ENCODE measurements at places on chromosomes 6 and 20.

DNA sequence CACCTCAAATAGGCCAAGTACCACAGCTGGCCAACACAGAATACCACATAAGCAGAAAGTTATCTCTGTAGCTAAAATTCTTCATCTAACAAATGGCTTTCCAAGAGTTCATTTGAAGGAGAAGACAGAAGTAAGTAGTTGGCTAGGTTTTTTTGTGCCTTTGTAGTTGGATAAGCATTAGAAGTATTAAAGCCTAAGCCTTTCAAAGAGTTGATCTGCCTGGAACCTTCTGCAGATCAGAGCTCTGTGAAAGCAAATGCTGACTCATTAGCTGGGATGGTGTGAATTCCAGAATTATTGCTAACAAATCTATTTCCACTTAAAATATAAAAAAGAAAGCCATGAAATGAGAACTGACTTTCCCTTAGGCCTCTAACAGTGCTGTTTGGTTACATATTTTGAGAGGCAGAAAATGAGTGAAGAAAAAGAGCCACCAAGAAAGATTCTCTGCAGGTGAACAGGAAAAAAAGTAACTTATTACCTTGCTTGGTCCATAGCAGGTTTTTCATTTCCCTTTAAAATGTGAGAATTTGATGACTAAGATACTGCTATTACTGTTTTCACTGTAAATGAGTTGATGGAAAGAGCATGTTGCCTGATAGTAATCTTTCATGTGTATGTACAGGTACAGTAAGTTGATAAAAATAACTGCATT is 763.2 kb upstream of the FLRT3 start:
- DNase-seq: no peak

DNA sequence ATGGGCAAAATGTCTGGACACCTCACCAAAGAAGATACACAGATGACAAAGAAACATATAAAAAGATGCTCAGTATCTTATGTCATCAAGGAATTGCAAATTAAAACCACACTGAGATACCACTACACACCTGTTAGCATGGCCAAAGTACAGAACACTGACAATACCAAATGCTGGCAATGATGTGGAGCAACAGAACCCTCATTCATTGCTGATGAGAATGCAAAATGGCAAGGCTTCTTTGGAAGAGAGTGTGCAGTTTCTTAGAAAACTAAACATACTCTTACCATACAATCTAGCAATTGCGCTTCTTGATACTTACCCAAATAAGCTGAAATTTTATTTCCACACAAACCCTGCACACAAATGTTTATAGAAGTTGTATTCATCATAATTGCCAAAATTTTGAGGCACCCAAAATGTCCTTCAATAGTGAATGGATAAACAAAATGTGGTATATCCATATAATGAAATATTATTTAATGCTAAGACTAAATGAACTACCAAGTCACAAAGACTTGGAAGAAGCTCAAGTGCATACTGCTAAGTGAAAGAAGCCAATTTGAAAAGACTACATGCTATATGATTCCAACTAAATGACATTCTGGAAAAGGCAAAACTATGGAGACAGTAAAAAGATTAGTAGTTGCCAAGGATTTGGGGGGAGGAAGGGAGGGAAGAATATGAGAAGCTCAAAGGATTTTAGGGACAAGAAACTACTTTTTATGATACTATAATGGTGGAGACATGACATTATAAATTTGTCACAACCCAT is 50.7 kb downstream of the TNFAIP3 start:
- DNase-seq: no peak

DNA sequence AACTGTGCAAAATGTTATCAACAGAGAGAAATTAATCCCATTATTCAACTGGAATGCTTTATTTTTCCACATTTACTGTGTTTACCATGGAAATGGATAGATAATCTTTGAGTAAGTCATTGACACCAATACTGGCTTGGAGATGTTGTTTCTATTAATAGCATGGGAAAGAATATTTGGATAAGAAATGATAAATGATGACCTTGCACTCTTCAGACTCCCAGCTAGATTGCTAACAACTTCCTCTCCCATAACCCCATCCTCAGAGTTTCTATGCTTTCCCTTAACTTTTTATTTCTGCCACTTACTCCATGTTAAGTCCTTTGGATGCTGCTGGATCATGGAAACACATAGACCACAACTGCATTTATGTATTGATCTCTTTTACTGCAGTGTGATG is 182.5 kb downstream of the FNDC1 start:
- DNase-seq: no peak

DNA sequence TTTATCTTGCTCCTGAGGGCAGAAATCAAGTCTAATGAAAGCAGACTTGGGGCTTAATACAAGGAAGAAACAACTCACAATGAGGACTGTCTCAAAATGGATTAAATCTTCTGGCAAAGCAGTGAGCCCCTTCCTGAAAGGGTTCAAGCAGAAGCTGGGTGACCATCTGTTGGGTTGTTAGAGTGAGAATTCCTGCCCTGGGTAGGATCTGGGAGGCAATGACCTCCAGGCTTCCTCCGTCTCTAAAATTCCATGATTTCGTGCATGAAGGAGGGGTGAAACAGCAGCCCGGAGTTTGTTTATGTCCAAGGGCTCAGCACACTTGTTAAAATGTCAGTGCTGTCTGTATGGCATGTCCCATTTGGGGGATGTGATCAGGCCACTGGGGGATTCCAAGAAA is 64.0 kb upstream of the KCNK16 start:
- DNase-seq: no peak

DNA sequence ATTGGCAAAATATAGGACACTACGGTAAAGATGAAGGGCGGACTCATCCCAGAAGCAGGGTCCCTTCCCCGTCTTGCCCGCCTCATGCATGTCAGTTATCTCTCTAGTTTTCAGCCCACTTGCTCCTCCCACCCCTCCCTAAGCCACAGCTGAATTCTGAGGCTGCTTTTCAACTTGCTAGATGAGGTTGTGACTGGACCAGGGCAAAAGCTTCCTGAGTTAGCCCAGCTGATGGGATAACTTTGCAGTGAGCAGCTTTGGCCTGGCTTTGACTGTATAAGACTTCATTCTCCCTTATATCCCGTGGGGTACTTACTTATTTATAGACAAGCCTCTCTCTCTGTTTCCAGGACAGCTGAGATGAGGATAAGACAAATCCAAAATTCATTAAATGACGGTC is 23.2 kb downstream of the GHRH start:
- DNase-seq: no peak

- DNase-seq: no peak
These were observed 64.6 kb downstream of the RWDD2A start for GRCh38 chr6:83257791-83258190.

GRCh38 chr6:9623985-9624384 is 790.9 kb downstream of the TFAP2A start:
- no peak for DNase-seq

- no peak for DNase-seq
These were observed 370.7 kb upstream of the TSHZ2 start for GRCh38 chr20:52601295-52601971.

DNA sequence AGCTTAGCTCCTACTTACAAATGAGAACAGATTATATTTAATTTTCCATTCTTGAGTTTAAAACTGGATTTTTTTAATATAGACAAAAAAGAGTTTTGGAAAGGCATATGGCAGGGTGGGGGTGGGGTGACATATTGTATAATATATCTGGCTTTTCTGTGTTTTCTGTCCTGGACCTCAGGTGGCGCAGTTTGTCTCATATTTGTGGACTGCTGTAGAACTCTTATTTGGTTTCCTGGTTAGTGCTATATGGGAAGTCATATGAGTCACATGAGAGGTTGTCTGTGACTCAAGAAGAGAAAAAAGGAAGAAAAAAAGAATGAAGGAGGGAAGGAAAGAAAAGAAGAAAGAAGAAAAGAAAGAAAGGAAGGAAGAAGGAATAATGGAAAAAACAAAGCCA is 131.8 kb downstream of the CLVS2 start:
- DNase-seq: no peak

GRCh38 chr6:18748314-18748713 is 361.2 kb downstream of the RNF144B start:
- DNase-seq: no peak

DNA sequence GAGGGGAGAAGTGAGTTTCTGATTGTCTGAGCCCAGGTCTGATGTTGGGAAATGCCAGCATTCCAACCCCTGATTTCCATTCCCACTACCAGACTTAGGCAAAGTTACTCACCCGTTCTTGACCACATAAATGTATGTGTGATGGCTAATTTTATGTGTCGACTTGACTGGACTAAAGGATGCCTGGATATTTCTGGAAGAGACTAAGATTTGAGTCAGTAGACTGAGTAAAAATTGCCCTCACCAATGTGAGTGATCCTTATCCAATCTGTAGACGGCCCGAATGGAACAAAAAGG is 95.8 kb upstream of the TAB2 start:
- no peak for DNase-seq

DNA sequence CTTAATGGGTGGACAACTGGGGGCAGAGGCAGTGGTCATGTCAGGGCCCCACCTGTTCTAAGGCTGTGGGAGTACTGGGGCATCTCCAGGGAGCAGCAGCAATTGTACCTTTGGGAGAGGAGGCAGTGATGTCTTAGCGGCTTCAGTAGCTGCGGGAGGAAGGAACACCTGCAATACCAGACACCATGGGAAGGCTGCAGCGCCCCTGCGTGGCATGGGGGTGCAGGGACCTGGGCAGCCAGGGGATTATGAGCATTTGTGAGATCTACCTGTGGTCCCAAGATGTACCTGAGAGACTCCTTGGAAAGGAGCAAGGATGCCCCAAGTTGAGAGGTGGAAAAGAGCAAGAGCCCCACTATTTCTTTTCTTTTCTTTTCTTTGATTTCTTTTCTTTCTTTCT is 112.1 kb upstream of the GPR6 start:
- no peak for DNase-seq

- DNase-seq: no peak
These were observed 4.4 kb downstream of the AIG1 start for GRCh38 chr6:143064951-143065683.

- no peak for DNase-seq
These were observed 31.7 kb downstream of the UTRN start for GRCh38 chr6:144316862-144317195.

- no peak for DNase-seq
These were observed 16.4 kb downstream of the FAXC start for GRCh38 chr6:99333068-99333467.

- no peak for DNase-seq
These were observed 41.8 kb downstream of the CCDC170 start for GRCh38 chr6:151535476-151536187.

DNA sequence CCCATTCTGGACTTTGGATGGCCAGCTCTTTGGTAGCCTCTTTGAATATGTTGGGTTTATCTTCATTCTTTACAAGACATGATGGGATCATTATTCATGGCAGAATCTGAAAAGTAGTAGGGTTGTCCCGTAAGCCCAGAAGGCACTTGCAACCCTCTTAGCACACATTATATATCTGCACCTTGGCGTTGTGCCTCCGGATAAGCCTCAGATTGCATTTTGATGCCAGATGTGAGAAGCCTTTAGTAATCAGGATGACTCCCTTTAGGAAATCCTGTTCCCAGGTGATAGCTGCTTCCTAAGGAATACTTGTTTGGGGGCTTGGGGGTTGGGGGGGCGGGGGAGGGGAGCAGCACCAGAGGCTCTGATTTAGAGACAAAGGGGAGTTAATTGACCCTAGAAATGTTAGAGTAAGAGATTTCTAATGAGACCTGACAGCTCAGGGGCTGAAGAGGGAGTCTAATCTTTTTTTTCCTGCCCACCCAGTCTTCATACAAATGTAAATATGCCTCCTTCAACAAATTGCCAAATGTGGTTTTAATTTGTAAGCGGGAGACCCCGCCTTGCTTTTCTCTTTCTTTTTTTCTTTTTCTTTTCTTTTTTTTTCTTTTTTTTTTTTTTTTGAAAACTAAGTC is 55.1 kb downstream of the JAG1 start:
- no peak for DNase-seq

DNA sequence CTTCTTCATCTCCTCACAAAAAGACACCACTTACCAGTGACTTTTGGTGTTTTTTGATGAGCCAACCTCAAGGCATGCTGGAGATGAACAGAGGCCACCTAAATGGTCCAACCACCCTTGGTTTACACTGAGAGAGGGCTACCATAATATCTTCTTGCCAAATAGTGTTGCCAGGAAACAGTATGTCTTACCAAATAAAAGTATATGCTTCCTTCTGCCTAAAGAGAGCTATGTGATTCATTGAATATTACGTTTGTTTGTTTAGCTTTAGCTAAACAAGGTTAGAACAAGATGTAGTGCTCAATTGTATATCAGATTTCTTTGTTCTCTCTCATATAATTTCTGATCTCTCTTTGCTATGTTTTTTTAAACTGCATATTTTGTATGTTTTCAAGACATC is 40.6 kb upstream of the BMP6 start:
- DNase-seq: no peak

- DNase-seq: no peak
These were observed 15.5 kb downstream of the GSS start for GRCh38 chr20:34940081-34940481.

- no peak for DNase-seq
These were observed 399.3 kb downstream of the KHDRBS2 start for GRCh38 chr6:61886608-61887259.

DNA sequence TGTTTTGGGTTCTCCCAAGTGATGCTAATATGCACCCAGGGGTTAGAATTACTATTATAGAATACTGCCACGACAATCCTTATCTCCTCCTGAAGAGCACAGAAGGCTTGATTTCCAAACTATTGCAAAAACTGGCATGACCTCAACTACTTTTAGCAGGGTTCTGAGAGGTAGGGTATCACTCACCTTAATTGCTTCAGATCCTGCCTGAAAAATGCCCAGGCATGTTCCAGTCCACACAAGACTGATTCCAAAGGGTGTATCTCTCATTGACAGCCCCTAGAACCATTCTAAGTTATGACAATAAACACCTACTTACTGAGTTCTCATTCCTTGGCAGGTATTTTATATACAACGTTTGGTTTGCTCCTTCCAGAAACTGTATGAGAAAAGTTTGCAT is 5.0 kb upstream of the DSE start:
- DNase-seq: no peak

DNA sequence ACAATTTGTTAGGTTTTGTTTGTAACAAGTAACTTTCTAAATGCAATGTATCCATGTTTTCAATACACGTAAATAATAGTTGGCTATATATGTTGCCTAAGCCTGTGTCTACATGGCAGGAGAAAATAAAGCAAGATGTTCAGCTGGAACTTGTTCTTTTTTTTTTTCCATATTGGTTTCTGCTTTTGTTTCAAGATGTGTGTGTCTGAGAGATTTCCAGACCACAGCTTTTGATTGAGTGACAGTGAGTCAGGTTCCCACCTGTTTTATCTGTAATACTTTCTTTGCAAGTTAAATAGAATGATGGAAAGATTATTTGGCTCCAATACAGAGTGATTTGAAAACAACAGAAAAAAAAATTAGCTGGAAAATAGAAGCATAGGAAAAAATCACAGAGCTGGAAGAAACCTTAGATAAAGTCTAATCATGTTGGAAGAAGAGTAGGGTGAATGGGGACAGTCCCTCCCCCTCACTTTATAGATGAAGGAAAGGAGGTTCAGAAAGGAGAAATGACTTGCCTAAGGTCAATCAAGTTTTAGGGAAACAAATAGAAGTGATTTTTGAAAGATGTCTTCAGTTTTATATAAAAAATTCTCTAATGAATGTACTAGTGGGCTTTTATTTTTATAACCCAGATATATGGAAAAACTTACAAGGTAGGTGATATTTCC is 150.9 kb upstream of the STMND1 start:
- no peak for DNase-seq

All from DND-41 (cell line).